Activated CD8-positive, alpha-beta memory T cell treated with anti-CD3 and anti-CD28 coated beads for 24 hours (primary cell): ENCODE measurements at places on chromosomes 1 and 21.

GRCh38 chr1:87466621-87467020 is 137.9 kb downstream of the LMO4 start:
- no peak for DNase-seq

DNA sequence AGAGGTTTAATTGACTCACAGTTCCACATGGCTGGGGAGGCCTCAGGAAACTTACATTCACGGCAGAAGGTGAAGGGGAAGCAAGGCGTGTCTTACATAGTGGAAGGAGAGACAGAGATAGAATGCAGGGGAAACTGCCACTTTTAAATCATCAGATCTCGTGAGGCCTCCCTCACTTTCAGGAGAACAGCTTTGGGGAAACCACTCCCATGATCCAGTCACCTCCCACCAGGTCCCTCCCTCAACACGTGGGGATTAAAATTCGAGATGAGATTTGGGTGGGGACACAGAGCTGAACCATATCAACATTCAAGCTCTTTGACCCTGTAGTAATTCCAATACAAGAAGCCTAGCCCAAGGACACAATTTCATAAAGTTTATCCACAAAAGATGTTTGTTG is 13.7 kb downstream of the PIGP start:
- DNase-seq = no peak

DNA sequence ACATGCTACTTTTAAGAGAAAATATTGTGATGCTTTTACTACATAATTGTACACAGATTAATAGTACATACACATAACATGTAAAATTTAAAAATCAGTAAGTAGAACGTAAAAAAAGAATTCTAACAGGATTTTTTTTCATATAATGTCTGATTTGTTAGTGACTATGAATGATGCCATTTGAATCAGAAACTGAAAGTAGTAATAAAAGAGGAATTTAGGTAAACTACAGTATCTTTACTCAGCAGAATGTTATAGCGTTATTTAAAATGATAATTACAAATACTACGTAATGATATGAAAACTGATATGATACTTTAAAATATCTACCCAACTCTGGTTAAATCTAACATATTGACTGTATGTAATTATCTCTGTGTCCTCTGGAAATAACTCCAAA is 116.1 kb downstream of the DENND1B start:
- DNase-seq = no peak

DNA sequence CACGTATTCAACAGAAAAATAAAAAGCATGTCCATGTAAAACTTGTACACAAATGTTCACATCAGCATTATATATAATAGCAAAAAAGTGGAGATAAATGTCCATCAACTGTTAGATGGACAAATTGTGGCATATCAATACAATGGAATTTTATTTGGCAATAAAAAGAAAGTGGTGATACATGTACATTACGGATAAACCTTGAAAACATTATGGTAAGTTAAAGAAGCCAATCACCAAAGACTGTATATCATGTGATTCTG is 76.9 kb downstream of the EIF4G3 start:
- DNase-seq = no peak

DNA sequence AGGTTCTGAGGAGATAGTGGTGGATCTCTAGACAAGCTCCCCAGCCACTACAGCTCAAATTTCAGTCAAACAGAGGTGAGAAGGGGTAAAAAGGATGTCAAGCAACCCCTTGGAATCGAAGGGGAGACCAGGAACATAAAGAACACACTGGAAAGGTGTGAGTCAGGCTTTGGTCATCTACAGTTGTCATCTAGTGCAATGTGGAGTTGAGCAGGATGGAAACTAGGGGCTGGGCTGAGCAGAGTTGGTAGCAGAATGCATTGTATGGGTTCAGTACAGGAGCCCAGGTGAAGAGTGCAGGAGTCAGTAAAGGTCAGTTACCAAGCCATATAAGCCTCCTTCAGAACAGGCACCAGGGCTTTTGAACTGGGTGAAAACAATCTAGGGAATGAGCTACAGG is 52.7 kb upstream of the VAV3 start:
- DNase-seq = no peak

DNA sequence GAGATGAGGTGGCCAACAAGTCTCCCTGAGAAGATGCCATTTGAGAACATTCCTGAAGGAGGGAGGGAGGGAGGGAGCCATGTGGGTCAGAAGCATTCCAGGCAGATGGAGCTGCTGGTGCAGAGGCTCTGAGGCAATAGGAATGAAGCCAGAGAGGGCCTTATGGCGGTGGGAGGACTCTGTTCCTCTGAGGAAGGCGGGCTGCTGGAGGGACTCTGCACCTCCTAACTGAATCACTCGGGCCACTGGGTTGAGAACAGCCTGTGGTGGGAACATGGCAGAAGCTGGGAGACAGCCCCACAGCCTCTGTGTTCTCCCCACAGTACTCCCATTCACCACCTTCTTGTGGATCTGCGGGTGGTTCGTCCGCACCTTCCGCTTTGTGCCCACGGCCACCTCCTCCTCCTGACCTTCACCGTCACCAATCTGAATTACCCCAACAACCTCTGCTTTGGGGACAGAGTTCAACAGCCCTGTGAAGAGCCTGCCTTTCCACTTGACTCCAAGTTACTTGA is 2.4 kb upstream of the TMEM125 start:
- DNase-seq = no peak
